ENCODE measurements at places on chromosomes 16 and 17.

GRCh38 chr17:40524243-40524965 is 23.0 kb upstream of the TNS4 start:
- no peak for DNase-seq

- no peak for DNase-seq
Observed at GRCh38 chr16:83878838-83879237, 20.1 kb upstream of the MLYCD start.

DNA sequence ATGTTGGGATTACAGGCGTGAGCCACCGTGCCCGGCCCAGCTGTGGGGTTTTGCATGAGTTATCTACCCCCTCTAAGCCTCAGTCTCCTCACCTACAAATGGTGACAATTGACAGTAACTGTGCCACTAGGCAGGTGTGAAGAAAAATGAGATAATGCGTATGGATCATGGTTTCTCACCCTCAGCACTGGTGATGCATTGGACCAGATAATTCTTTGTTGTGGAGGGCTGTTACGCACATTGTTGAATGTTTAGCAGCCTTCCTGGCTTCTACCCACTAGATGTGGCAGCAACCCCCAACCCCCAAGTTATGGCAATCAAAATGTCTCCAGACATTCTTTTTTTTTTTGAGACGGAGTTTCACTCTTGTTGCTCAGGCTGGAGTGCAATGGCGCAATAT is 9.0 kb upstream of the HAPSTR1 start:
- DNase-seq: no peak

DNA sequence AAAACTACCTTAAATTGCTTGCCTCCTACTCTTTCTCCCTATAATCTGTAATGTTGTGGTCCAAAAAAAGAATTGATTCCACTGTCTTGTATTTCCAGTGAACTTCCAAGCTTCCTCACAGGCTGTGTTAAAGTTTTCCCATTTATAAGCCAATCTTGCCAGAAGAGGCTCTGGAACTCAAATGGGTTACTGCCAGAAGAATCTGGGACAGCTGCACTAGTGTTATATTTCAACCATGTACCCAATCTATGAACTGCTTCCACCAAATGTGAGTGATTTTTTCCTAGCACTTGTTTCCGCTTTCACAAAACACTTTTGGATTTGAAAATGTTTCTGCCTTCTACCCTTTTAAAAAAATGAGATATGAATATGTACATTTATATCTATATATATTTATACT is 1.8 kb downstream of the CCDC43 start:
- no peak for DNase-seq

DNA sequence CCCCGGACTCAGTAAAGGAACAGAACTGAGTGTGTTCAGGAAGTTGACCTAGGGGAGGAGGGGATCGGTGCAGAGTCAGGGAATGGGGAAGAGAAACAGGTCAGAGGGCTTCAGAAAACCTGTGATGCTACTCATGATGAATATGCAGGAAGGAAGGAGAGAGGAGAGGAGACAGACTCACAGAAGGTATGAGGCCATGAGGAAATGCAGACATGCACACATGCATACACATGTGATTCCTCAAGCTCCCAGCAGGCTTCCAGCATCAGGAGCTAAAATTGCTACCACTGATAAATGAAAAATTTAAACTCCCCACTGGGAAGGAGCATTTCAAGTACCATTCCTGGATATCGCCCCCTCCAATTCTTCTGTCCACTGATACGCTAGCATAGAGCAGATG is 262.6 kb downstream of the SLC39A11 start:
- DNase-seq: no peak

DNA sequence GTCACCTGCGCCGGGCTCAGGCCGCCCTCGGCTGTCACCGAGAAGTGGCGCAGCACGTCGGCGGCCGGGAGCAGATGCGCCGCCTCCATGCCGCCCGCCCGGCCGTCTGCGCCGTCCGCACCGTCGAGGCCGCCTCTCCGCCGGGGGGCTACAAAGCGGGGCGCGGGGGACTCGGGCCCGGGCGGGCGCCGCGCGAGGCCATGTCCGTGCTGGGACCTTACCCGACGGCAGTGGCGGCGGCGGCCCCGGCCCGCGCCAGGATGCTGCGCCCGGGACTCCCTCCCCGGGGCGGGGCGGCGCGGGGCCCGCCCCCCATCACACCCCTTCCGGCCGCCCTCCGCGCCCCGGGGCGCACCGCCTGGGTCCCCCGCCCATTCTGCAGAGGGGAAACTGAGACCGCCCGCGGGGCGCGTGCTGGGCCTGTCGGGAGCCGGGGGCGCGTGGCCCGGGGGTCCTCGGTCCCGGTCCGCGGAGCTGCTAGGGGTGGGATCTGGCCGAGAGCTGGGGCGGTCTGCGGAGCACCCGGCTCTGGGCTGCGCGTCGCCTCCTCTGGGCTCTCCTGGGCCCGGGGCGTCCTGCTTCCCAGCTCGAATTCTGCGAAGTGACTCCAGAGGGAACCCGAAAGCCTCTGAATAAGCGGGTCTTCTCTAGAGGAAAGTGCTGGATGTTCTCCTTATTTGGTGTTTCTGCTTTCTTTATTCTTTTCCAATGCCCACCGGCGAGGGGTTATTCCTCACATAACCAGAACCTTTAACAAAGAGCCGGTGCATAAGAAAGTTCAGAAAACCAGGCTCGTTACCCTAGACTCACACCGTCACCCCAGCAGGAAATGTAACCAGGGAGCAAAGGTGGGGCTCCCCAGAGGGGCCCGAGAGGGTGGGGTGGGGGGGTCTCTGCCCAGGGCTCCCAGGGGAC is at the start of gene ATP2A3:
Gene ATP2A3 (minus strand): TSS at position 235 of the 915 bp plus-strand sequence. CDS start 146 bp downstream, at position 89.
- DNase-seq: no peak

GRCh38 chr17:42133461-42134041 is 10.9 kb downstream of the HSPB9 start:
- DNase-seq: no peak

DNA sequence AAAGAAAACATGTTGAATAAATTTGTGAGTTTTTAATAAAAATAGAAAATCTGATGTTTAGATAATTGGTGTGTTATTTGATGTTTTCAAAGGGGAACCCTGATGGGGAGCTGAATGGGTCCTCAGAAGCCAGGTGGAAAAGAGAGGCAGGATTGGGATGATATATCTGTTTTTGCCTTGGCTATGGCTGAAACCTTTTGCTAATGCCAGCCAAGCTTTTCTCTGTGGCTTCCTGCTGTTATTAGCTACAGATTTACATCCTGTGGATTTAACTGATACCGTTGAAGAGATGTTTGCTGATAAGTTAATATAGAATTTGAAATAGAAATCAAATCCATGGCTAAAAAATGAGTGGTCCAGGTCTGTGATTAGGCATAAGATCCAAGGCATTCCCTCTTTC is 4.2 kb upstream of the AATF start:
- DNase-seq: no peak

GRCh38 chr16:26762594-26762993 is 304.1 kb upstream of the C16orf82 start:
- DNase-seq: no peak

- no peak for DNase-seq
Observed at GRCh38 chr17:71793518-71793917, 327.3 kb upstream of the SOX9 start.

- DNase-seq: no peak
Observed at GRCh38 chr17:1108765-1109605, 70.8 kb downstream of the ABR start.

- DNase-seq: no peak
Observed at GRCh38 chr16:63943566-63943965, 1178.3 kb downstream of the CDH11 start.

GRCh38 chr16:3716831-3717234 is 491 bp downstream of the TRAP1 start:
- no peak for DNase-seq

DNA sequence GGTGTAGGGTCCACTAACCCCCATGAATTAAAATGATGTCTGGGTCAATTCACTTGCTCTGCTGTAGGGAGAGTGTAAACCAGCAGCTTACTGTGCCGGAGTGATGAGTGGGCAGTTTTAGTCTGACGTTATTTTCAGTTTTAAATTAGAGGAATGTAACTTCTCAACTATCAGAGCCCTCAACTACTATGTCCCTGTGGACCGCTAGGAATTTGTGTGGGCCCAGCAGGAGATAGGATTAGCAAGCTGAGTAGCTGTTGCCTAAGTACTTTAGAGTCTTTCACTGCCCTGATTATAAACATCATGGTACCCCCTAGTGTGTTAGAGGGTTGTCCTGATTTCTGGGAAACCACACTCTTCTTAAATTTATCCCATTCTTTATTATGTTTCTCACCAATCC is 11.4 kb downstream of the MARVELD3 start:
- DNase-seq: no peak

GRCh38 chr17:81923302-81924260 is 4.0 kb downstream of the MAFG start:
- DNase-seq: no peak

DNA sequence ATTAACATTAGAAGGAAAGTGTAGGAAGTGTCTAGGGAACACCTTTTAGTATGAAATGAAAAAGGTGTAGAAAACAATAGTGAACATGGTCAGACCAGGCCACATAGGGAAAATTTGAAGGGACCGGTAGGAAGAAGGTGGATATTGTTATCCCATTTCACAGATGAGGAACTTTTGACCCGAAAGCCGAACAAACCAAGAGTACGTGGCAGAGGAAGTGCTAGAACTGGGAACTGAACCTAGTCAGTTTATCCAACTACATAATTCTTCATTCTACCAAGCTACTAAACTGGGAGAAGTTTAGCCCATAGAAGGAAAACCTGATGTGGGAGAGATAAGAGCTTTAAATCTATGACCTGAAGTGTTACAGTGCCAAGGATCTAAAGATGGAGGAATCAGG is 43.2 kb downstream of the YPEL2 start:
- DNase-seq: no peak

DNA sequence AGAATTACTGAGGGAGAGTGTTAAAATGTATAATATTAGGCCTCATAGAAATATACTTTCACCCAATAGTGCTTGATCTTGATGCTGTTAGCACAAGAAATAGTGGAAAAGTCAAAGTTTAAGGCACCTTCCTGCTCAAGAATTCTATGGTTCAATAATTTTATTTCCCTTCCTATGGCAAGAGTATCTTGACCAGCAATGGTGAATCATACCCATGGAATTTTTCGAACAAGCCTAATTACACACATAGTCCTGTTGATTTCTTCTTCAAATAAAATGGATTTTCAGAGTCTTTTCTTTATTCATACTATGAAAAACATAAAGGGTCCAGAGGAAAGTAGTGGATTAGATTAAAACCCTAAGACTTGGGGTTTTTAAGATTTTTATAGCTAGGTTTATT is 810.6 kb downstream of the CDH11 start:
- peak; percentile 20 for DNase-seq

DNA sequence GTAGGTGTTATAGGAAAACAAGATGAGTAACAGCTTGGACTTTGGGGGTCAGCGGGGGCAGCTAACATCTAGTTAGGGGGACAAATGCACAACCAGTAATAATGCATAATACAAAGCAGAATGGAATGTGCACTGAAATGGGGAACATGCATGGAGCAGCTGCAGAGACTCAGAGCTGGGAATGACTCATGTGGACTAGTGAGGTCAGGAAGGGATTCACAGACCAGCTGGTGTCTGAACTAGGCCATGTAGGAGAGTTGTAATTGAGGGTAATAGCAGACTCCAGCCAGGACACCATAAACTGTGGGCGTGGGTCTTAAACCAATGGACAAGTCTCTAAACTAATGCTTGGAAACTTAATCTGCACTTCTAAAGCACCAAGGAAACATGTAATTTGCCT is 176.8 kb upstream of the ASIC2 start:
- DNase-seq: no peak

GRCh38 chr16:54284319-54284930 is 2.2 kb downstream of the IRX3 start:
- DNase-seq: no peak

DNA sequence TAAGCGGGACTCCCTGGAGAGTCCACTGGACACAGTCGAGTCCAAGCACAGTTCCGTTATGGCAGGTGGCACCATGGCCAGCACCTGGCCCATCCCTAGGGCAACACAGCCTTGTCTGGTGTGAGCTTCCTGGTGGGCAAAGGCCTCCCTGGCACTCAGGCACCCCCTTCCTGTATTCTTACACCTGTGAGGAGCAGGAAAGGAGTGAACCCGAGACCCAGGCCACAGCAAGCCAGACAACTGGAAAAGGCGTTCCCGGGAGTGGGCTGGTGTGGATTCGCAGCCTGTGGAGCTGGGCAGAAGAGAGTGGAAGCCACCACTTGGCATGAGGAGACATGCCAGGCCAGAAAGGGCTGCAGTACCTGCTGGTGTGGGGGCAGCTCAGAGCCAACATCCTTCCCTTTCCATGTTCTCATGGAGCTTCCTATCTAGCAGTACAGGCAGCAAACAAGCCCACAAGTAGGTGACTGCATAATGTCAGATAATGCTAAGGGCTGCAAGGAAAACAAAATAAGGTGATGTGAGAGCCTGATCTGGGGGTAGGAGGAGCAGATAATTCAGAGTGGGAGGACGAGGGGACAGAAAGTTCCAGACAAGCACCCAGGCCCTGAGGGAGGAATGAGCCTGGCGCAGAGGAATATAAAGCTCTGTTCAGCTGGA is 87.0 kb downstream of the GNAO1 start:
- no peak for DNase-seq

DNA sequence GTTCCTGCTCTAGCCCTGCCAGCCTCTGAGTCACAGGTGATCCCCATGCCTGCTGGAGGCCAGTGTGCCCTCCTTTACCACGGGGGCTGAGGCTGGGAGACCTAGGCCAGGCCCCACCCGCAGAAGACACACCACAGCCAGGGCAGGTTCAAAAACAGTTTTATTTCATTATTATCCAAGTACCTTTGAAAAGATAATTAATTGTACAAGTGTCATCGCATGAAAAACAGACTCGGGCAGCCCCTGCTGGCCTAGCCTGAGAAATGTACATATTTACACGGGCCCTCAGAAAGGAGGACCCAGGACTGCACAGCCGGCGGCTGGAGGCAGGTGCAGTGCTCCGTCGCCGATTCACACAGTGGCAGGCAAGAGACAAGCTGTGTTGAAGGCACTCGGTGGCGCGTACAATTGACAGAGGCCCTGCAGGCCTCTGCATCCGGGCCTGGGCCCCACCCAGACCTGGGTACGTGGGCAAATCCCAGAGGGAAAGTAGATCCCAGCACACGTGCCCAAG is 4.4 kb downstream of the PDIA2 start:
- no peak for DNase-seq

GRCh38 chr17:36550491-36551417 is 6.0 kb downstream of the GGNBP2 start:
- no peak for DNase-seq

Data from HS-27A (cell line).